ENCODE measurements at places on chromosomes 16 and 17. TPM values are rescaled to one million over a fixed set of nuclear protein-coding genes. Genes with fewer than 3 reads are reported as not detected.

SLC12A4 gene
- polyA plus RNA-seq, result 46.7 TPM

RBBP6 gene
- 43.3 TPM for polyA plus RNA-seq

RNF43 gene
- polyA plus RNA-seq, result 9.7 TPM

KRT15 gene
- 21.7 TPM for polyA plus RNA-seq

EIF3C gene
- polyA plus RNA-seq, result 358 TPM

ZSCAN10 gene
- polyA plus RNA-seq, result 0.91 TPM

PABPN1L gene
- 0.34 TPM for polyA plus RNA-seq

- H3K4me1 ChIP-seq, result no peaks in the 10 kb centered on the region
- no peak overlapping the region for H3K4me3 ChIP-seq
- H3K36me3 ChIP-seq, result no peaks in the 10 kb centered on the region
- no peak for DNase-seq
Observed at GRCh38 chr17:30541802-30542201, 64.6 kb downstream of the GOSR1 start.

GRCh38 chr16:68350813-68351350 lies 40.1 kb downstream of the PRMT7 start:
- no peak overlapping the region for H3K4me3 ChIP-seq
- no peaks in the 10 kb centered on the region for H3K4me1 ChIP-seq
- no peak overlapping the region for H3K27ac ChIP-seq
- H3K27me3 ChIP-seq, result no peaks in the 10 kb centered on the region
- no peak for DNase-seq
- H3K36me3 ChIP-seq, result no peaks in the 10 kb centered on the region

- no peaks in the 10 kb centered on the region for H3K36me3 ChIP-seq
- H3K4me3 ChIP-seq, result no peak overlapping the region
- no peak overlapping the region for H3K27ac ChIP-seq
Observed at GRCh38 chr16:23187341-23187740, 4.8 kb downstream of the SCNN1G start.

- DNase-seq, result no peak
- no peak overlapping the region for H3K4me3 ChIP-seq
- no peaks in the 10 kb centered on the region for H3K27me3 ChIP-seq
- H3K27ac ChIP-seq, result no peak overlapping the region
- no peaks in the 10 kb centered on the region for H3K4me1 ChIP-seq
Observed at GRCh38 chr16:27273670-27274423, 5.3 kb upstream of the NSMCE1 start.

- no peaks in the 10 kb centered on the region for H3K27me3 ChIP-seq
- H3K36me3 ChIP-seq, result no peaks in the 10 kb centered on the region
- DNase-seq, result no peak
- no peak overlapping the region for H3K27ac ChIP-seq
- no peak overlapping the region for H3K4me3 ChIP-seq
Observed at GRCh38 chr16:81583893-81584631, 139.5 kb downstream of the CMIP start.

- H3K27ac ChIP-seq, result no peak overlapping the region
- no peak overlapping the region for H3K4me3 ChIP-seq
- DNase-seq, result no peak
- H3K27me3 ChIP-seq, result no peaks in the 10 kb centered on the region
Observed at GRCh38 chr17:69704935-69705334, 290.4 kb downstream of the MAP2K6 start.

DNA sequence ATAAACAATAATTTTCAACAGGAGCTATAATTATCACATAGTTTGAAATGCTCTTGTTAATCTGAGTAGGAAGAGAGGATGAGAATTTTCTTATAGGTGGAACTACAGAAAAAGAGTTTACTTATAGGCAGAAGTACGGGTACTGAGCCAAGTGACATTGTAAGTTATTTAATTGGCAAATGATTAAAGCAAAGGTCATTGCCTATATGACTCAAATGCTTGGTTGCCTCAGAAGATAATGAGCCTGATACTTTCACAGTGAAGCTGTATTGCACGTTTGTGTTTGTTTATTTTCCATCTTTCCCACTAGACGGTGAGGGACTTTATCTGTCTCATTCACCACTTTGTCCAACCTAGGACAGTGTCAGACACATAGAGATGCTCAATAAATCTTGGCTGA lies 749.3 kb downstream of the MAF start:
- no peaks in the 10 kb centered on the region for H3K4me1 ChIP-seq
- H3K27me3 ChIP-seq, result no peaks in the 10 kb centered on the region
- no peak overlapping the region for H3K27ac ChIP-seq
- no peak for DNase-seq

- H3K27me3 ChIP-seq, result no peaks in the 10 kb centered on the region
- H3K27ac ChIP-seq, result no peak overlapping the region
- H3K4me1 ChIP-seq, result no peaks in the 10 kb centered on the region
- peaks cover 3% of the 10 kb centered on the region for H3K36me3 ChIP-seq
- no peak for DNase-seq
- H3K4me3 ChIP-seq, result no peak overlapping the region
Observed at GRCh38 chr16:53636978-53637377, 66.7 kb downstream of the RPGRIP1L start.

GRCh38 chr17:43631429-43631828 lies 30.3 kb downstream of the MEOX1 start:
- H3K4me3 ChIP-seq, result no peak overlapping the region
- H3K27ac ChIP-seq, result no peak overlapping the region
- peaks cover 4% of the 10 kb centered on the region for H3K4me1 ChIP-seq
- no peaks in the 10 kb centered on the region for H3K36me3 ChIP-seq
- no peaks in the 10 kb centered on the region for H3K27me3 ChIP-seq
- DNase-seq, result no peak

GRCh38 chr17:33927732-33928133 lies 327.4 kb upstream of the CCL2 start:
- no peaks in the 10 kb centered on the region for H3K36me3 ChIP-seq
- H3K27ac ChIP-seq, result no peak overlapping the region
- H3K4me3 ChIP-seq, result no peak overlapping the region
- no peaks in the 10 kb centered on the region for H3K4me1 ChIP-seq

DNA sequence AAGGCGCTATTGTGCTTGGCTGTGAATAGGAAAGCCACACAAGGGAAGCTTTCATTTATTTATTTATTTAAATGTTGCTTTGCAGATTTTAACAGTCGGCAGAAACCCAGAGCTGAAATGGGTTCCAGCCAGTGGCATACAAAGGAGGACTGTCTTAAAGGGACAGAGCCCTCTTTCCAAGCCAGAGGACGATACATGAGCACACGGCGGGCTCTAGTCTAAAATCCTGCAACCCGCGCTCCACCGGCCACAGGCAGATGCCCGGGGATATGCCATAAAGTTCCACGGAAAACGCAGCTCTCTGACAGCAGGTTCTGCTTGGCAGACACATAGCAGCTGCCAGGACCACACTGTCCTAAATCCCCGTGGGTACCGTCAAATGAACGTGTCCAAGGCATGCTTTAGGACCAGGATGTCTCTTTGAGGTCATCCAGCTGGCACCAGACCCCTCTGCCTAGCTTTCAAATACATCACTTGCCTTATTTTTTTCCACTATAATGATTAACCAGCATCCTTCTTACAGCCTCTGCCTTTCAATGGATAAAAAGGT lies 64.6 kb downstream of the CYTH1 start:
- no peak overlapping the region for H3K27ac ChIP-seq
- no peak overlapping the region for H3K4me3 ChIP-seq
- H3K36me3 ChIP-seq, result no peaks in the 10 kb centered on the region
- H3K4me1 ChIP-seq, result peaks cover 15% of the 10 kb centered on the region

- no peak overlapping the region for H3K27ac ChIP-seq
- H3K4me3 ChIP-seq, result no peak overlapping the region
- H3K36me3 ChIP-seq, result no peaks in the 10 kb centered on the region
- H3K4me1 ChIP-seq, result no peaks in the 10 kb centered on the region
- no peaks in the 10 kb centered on the region for H3K27me3 ChIP-seq
Observed at GRCh38 chr17:16878606-16879005, 93.3 kb downstream of the TNFRSF13B start.
